Naive B cell (primary cell): ENCODE measurements at places on chromosomes 6 and 20. TPM values are rescaled to one million over a fixed set of nuclear protein-coding genes. Genes with fewer than 3 reads are reported as not detected.
A peak's percentile ranks its signal among the peaks of the same experiment; 100 is the strongest.

- H3K4me1 ChIP-seq = peaks cover 10% of the 10 kb centered on the region
- no peak for DNase-seq
- peak overlapping the region; percentile 11 for H3K4me3 ChIP-seq
- peaks cover 33% of the 10 kb centered on the region for H3K27me3 ChIP-seq
- no peak overlapping the region for H3K27ac ChIP-seq
- H3K36me3 ChIP-seq = no peaks in the 10 kb centered on the region
Measured at GRCh38 chr6:154993710-154994109, 1.4 kb upstream of the TIAM2 start.

GRCh38 chr20:47810116-47810677 is 24.9 kb upstream of the SULF2 start:
- H3K4me3 ChIP-seq = no peak overlapping the region
- H3K36me3 ChIP-seq = no peaks in the 10 kb centered on the region
- H3K27me3 ChIP-seq = peaks cover 60% of the 10 kb centered on the region
- DNase-seq = no peak
- no peaks in the 10 kb centered on the region for H3K4me1 ChIP-seq

DNA sequence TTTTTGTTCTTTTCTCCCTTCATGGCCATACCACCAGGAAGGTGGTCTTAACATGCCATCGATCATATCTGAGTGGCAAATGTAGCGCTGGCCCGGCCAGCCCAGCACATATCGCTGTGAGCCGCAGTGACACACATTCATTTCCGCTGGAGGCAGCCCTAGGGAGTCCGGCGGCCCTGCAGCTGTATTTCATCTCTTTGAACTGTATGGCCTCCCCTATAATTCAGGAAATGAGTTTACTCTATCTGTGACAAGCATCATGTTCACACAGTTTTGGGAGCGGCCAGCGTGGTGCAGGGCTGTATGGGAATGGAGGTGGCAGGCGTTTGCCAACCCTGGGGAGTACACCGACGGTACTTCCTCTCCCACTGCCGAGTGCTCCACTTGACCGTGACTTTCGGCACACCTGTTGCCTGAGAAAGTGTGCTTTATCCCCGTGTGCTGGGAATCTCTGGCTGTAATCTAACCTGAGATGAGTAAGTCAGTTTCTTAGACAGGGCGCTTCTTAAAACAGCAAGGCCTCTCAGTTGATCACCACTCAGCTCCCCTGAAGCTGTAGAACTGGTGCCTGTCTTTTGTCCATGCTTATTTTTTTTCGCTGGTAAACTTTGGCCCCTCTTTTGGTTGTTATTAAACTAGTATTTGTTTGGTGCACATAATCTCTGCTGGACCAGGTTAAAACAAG is 257.1 kb upstream of the TAB2 start:
- H3K4me3 ChIP-seq = peak overlapping the region; percentile 61
- no peaks in the 10 kb centered on the region for H3K27me3 ChIP-seq
- H3K4me1 ChIP-seq = peaks cover 20% of the 10 kb centered on the region

- no peak overlapping the region for H3K27ac ChIP-seq
- no peaks in the 10 kb centered on the region for H3K36me3 ChIP-seq
- H3K4me1 ChIP-seq = no peaks in the 10 kb centered on the region
- no peak for DNase-seq
- H3K4me3 ChIP-seq = peak overlapping the region; percentile 37
Measured at GRCh38 chr6:45445749-45446549, 68.2 kb upstream of the SUPT3H start.

DNA sequence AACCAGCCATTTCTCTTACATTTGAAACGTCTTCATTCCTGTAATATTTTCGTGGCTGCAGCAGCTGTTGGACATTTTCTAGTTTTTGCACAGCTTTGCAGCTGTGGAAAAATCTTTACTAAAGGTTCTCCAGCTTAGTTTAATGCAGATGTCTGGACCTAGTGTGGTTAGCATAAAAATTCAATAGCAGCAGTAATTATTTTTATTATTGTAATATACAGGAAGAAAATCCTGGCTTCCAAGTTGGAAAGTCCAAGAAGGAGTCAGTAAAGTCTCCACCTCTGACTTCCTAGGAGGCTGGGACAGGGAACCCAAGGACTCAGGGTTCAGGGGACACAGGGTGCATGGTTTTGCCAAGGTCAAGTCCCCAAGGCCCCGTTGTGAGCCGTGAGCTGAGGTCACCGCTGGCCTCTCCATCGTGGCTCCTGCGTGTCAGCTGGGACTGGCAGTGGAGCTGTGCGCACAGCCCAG is 230.6 kb downstream of the FNDC1 start:
- H3K36me3 ChIP-seq = no peaks in the 10 kb centered on the region
- H3K27ac ChIP-seq = no peak overlapping the region
- no peak overlapping the region for H3K4me3 ChIP-seq
- no peak for DNase-seq
- H3K27me3 ChIP-seq = peaks cover 8% of the 10 kb centered on the region

DNA sequence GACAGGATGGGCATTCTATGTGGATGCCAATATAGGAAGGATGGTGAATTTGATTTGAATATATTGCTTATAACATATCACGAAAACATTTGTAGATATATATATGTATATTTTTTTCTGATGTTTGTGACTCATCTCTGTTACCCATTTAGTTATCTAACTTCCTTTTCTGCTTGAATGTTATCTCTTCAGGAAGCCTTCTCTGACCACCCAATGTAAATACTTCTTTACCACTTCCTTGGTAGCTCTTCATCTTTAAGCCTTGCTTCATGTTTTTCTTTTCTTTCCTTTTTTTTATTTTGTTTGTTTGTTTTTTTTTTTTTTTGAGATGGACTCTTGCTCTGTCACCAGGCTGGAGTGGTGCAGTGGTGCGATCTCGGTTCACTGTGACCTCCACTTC is 260.5 kb upstream of the EPHA7 start:
- no peaks in the 10 kb centered on the region for H3K4me1 ChIP-seq
- DNase-seq = no peak
- no peak overlapping the region for H3K4me3 ChIP-seq
- no peaks in the 10 kb centered on the region for H3K36me3 ChIP-seq

DNA sequence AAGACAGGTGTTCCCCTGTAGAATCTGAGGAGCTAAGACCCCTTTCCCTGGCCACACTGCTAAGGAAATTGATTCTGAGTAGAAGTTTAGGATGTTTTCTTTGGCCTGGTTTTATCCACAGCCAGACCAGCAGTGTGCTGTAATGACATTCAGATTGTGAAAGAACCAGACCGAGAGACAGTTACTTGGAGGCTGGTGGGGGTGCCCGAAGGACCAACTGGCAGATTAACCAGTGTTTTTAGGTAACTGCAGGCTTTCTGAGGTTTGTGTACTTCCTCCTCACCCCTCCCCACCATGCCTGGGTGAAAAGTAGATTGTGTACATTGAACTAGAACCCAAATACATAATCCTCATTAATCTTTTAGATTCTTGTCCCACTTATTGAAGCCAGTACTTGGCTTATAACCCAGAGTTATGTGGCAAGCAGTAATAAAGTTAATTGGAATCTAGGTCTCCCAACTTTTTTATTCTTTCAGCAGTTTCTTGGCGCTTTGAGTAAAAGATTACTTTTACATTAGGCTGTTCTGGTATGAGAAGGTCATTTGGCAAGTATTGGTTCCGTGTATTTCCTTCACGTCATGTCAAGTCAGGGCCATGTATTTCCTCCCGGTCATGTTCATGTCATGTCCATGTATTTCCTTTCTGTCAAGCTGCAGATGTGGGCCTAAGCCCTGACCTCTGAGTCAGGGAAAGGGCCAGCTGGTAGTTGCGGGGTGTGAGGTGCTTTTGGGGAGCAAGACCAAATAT is 93.7 kb downstream of the TCP11 start:
- DNase-seq = no peak
- H3K4me1 ChIP-seq = peaks cover 19% of the 10 kb centered on the region
- no peaks in the 10 kb centered on the region for H3K36me3 ChIP-seq
- peak overlapping the region; percentile 52 for H3K27ac ChIP-seq
- no peak overlapping the region for H3K4me3 ChIP-seq
- H3K27me3 ChIP-seq = no peaks in the 10 kb centered on the region

DNA sequence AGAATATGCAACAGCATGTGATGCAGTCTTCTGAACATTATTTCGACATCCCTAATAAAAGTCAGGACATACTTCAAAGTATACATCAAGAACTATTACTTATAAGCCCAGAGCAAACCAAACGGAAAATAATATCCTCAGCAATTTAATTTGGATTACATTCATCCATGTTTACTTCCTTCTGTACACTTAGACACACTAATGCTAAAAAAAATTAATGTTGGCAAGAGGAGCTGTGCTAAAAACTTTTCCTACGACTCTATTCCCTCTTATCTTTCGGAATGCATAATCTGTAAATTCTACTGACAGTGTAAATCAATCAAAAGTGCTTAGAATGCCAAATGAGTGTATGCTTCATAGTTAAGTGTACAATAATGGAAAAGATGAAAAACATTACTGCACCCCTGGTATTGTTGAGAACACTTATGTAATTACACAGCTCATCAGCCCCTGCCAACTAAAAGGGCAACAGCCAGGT is 301.2 kb upstream of the HSF2 start:
- H3K4me3 ChIP-seq = no peak overlapping the region
- H3K27me3 ChIP-seq = no peaks in the 10 kb centered on the region
- no peak for DNase-seq
- H3K36me3 ChIP-seq = no peaks in the 10 kb centered on the region

DNA sequence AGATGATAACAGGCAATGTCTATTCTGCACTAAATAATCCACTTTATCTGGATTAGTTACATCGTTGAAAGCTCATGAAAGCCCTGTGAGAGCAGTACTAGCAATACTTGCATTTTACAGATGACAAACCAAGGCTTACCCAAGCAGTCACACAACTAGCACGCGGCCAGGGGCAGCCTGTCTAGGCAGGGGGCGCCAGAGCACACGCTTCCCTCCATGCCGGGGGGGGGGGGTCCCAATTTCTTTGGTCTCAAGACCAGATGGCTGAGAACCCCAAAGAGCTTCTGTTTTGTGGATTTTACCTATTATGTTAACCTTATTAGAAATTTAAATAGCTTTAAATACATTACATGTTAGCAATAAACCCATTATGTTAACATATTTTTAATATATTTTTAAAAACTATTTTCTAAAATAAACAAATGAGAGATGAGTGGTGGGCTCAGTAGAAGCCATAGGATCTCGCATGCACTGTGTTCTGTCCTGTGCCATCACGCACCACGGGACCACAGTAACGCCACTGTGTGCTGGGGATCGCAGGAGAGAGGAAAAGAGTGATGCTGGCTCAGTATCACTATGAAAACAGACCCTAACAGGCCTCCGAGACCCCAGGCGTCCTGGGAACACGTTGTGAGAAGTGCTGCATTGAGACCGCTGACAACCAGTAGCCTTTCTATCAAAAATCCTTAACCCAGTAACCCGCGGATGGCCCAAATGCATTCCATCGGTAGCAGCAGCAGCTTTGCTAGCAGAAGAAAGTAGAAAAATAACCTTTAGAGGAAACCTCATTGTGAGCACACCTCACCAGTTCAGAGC is 5.3 kb upstream of the PRR18 start:
- peaks cover 4% of the 10 kb centered on the region for H3K4me1 ChIP-seq
- H3K4me3 ChIP-seq = no peak overlapping the region
- no peak overlapping the region for H3K27ac ChIP-seq
- no peaks in the 10 kb centered on the region for H3K36me3 ChIP-seq
- peak; percentile 46 for DNase-seq

- no peaks in the 10 kb centered on the region for H3K4me1 ChIP-seq
- peaks cover 5% of the 10 kb centered on the region for H3K27me3 ChIP-seq
- no peak overlapping the region for H3K27ac ChIP-seq
- DNase-seq = no peak
Measured at GRCh38 chr6:142353690-142354089, 51.9 kb downstream of the ADGRG6 start.

GRCh38 chr6:143449714-143450452 is 612 bp downstream of the ADAT2 start:
- H3K36me3 ChIP-seq = no peaks in the 10 kb centered on the region
- peak overlapping the region; percentile 80 for H3K27ac ChIP-seq
- no peaks in the 10 kb centered on the region for H3K27me3 ChIP-seq
- H3K4me3 ChIP-seq = peak overlapping the region; percentile 99

DNA sequence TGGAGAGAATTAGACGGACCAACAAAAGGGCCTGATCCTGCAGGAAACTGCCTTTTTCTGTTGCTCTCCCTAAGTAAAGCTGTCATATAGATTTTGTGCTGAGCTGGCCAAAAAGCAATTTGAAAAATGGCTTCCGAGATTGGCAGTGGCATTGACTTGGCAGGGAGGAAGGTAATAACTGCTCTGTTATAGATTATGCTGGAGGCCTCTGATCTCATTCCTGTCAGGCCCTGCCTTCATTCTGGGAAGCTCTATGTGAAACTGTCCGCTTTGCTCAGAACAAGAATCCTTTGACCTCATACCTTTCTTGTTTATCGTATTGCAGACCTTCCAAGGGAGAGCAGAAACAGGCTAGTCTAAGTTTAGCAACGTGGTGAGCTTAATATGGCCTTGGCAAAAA is 234.4 kb downstream of the PHACTR1 start:
- H3K27ac ChIP-seq = no peak overlapping the region
- DNase-seq = no peak
- no peaks in the 10 kb centered on the region for H3K4me1 ChIP-seq
- H3K27me3 ChIP-seq = peaks cover 4% of the 10 kb centered on the region

GRCh38 chr20:64154590-64155257 is 9.5 kb upstream of the MYT1 start:
- H3K27me3 ChIP-seq = peaks cover 38% of the 10 kb centered on the region
- H3K4me3 ChIP-seq = no peak overlapping the region
- H3K27ac ChIP-seq = no peak overlapping the region
- no peaks in the 10 kb centered on the region for H3K4me1 ChIP-seq
- DNase-seq = no peak
- H3K36me3 ChIP-seq = no peaks in the 10 kb centered on the region

- no peaks in the 10 kb centered on the region for H3K27me3 ChIP-seq
- H3K27ac ChIP-seq = no peak overlapping the region
- no peaks in the 10 kb centered on the region for H3K4me1 ChIP-seq
- no peak overlapping the region for H3K4me3 ChIP-seq
Measured at GRCh38 chr6:54320871-54321270, 12.6 kb downstream of the TINAG start.

DNA sequence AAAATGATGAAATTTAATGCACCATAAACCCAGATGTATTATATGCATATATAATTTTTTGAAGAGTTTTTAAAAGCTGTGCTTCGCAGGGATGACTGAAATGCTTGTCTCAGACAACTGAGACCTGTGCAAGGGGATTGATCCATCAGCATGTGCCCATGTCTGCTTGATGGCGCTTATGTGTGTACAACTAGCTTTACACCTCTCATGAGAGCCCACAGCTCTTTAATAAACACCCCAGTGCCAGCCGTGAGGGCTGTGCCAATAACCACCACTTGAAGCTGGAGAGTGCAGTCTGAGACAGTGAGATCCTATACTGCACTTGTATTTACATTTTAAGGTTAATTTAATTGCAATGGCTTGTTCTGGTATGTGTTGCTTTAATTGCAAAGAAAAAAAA is 225.5 kb downstream of the BCKDHB start:
- no peaks in the 10 kb centered on the region for H3K27me3 ChIP-seq
- no peaks in the 10 kb centered on the region for H3K4me1 ChIP-seq
- DNase-seq = no peak
- no peak overlapping the region for H3K27ac ChIP-seq
- no peak overlapping the region for H3K4me3 ChIP-seq

- H3K27ac ChIP-seq = no peak overlapping the region
- DNase-seq = no peak
- peaks cover 17% of the 10 kb centered on the region for H3K27me3 ChIP-seq
- H3K4me3 ChIP-seq = no peak overlapping the region
- H3K4me1 ChIP-seq = no peaks in the 10 kb centered on the region
Measured at GRCh38 chr20:59783641-59784010, 149.8 kb downstream of the SYCP2 start.

MOG gene
- polyA plus RNA-seq = not detected

RHAG gene
- not detected for polyA plus RNA-seq

TRIM10 gene
- not detected for polyA plus RNA-seq

FOXC1 gene
- not detected for polyA plus RNA-seq

LST1 gene
- polyA plus RNA-seq = 40.4 TPM

MDC1 gene
- polyA plus RNA-seq = 3.1 TPM

TPD52L1 gene
- 3.7 TPM for polyA plus RNA-seq
